Activated CD4-positive, alpha-beta T cell treated with anti-CD3 and anti-CD28 coated beads for 24 hours (primary cell): ENCODE measurements at places on chromosomes 1 and 21.

GRCh38 chr1:7646981-7647901, 123.9 kb upstream of the VAMP3 start:
- peak; percentile 68 for DNase-seq

DNA sequence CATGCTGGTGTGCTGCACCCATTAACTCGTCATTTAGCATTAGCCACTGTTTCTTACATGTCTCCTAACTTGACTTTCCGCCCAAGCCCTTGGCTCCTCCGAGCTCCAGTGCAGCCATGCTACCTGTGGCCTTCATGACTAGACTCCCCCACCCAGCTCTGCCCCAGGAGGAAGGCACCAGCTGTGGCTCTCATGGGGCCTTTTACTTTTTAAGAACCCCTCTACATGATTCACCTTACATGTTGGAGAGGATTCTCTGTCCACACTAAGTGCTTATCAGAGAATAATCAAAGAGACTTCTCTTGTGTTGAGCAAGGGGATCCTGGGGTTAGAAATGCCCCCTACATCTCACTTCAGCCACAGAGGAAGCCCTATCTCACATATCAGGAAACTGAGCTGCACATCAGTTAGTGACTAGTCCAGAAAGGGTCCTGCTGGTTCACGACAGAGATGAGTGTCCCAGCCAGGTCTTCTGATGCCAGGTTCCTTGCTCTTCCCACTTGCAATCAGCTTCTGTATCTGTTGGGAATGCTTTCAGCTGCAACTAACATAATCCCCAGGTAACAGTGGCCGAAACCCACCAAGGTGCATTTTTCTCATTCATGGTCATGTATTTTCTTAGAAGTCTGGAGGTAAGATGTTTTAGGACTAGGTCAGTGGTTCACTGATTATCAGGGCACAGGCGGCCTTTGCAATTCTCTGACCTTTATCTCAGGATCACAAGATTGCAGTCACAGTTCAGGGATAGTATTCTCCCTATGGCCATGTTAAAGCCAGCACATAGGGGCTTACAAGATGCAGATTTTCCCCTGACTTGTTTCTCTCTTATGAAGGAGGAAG, 45.9 kb downstream of the KLHDC7A start:
- no peak for DNase-seq

- no peak for DNase-seq
Measured at GRCh38 chr1:66628926-66629325, 95.0 kb downstream of the SGIP1 start.

GRCh38 chr1:52919051-52919722, 2.4 kb downstream of the ECHDC2 start:
- no peak for DNase-seq

DNA sequence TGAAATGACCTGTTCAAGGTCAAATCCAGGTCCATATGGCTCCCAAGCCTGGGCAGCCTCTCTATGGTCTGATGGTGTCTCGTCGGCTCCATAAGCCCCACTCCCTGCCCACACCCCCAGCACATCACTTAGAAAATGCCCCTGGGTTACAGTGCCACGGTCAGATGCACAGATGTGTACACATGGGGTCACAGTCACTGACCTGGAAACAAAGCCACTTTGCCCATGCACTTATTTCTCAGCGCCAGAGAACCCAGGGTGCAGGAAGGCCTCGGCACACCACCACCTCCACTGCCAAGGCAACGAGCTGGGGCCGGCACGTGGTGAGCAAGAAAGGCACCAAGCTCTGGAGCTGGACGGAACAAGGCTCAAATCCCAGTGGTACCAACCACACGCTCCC, 24.7 kb downstream of the IFFO2 start:
- no peak for DNase-seq
